Anterior cingulate cortex (tissue), 58 donors: ENCODE measurements at places on chromosomes 5 and 9.

DNA sequence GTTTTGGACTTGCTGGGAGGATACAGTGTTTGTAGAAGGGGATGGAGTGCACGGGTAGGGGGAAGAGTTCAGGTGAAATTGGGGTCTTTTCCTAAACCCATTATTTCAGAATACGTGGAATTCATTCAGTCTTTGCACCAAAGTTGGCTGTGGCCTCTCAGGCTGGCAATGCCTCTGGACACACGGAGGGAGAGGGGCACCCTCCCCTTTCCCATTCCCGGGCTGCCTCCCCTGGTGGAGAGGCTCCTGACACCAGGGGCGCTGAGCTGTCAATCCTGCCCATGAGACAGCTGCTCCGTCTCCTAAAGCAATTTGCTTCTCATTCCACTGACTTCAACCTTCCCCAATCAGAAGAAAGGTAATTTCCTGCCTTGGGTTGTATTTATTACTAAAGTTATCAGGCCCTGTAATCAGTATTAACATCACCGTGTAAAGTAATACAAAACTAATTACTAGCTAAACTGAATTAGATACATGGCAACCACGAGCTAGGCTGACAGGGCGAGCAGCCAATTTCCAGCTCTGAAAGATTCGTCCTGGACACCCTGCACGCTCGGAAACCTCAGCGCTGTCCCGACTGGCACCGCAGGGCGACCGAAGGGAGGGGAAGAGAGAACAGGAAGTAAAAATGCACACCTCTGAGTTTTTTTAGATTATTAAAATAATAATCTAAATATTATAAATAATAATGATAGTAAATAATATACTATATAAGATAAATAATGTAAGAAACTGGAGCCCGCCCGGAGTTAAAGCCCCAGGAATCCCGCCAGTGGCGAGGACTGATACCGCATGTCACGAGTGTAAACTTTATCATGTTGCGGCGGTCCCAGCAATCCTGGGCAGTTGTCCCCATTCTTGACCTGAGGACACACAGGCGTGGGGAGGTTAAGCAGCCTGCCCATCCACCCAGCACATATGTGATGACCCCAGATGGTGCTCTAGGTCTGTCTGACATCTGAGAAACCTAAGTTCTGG is 6.9 kb upstream of the OLFM1 start:
- no peak for DNase-seq

DNA sequence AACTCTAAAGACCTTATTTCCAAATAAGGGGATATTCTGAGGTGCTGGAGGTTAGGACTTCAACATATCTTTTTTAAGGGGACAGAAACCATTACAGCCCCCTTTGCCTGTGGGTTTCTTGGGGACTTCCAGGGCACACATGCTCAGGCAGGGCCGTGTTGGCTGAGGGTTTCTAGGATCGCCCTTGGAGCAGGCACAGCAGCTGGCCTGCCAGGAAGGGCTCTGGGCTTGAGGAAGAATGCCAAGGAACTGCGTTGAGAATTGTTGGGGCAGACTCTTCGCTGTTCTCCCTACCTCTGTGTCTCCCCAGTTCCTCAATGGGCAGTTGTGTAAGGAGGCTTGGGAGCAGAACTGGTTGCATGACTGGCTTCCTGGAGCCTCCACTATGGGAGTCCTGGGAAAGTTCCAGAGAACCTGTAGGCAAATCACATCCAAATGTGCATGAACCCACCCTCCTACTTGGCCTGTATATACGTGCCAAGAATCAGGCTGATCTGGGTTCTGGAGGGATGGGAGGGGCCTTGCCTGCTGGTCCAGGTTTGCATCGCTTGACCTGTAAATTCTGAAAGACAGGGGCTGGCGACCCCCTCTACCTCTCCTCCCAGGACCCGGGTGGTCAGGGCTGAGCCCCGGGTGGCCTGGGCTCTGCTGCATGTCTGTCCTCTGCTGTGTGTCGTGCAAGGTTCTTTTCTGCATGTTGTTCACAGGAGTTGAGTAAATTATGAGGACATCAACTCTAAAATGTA is 65.5 kb downstream of the HSPA4 start:
- no peak for DNase-seq

GRCh38 chr9:97831843-97832636 is 21.0 kb upstream of the FOXE1 start:
- no peak for DNase-seq

GRCh38 chr9:129317179-129318011 is 139.3 kb upstream of the IER5L start:
- peak; percentile 62 for DNase-seq

- DNase-seq, result no peak
These were observed 102.3 kb downstream of the ATP10B start for GRCh38 chr5:160749682-160750081.

DNA sequence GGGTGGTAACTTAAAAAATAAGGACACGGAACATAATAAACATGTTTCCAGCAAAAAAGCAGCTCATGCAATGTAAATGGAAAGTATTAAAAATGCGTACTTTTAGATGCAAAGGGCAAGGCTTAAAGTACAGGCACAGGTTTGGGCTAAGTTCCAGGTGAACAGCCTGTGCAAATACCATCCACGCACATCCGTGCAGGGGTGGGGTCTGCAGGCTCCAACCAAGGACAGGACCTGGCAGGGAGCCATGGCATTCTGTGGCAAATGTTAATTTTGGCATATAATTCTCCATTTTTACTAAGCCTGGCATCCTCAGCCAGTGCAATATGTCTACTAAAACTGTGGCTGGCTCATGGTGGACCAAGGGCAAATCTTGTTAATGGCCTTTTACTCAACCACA is 365.8 kb upstream of the DAP start:
- no peak for DNase-seq

GRCh38 chr5:67032921-67033664 is 163.5 kb downstream of the CD180 start:
- no peak for DNase-seq

DNA sequence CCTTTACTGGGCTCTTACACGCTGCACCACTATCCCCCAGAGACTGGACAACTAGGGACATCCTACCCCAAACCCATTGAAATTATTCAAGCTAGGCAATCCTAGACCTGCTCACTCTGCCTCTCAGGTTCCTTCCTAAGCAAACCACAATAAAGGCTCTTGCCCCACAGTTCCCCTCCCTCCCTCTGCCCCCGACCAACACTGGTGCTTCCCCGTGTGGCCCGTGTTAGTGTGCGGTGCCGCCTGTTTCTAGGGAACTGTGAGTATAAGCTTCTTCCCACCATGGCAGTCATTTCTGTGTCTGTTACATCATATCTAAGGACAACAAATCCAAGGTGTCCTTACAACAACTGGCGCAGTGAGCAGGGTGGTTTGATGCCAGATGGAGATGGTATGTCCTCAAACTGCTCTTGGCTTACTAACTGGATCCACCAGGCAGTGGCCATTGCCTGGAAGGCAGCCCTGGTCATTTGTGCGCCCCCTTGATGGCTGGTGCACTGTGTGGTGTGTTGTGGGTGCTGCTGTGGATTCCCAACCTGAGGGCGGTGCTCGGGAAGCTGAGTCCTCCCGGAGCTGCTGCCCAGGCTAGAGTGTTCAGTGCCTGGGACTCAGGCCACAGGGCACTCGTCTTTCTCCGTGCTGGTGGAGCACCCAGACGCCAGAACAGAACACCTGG is 8.4 kb upstream of the MXD3 start:
- no peak for DNase-seq

- no peak for DNase-seq
These were observed 42.5 kb downstream of the GTF3C4 start for GRCh38 chr9:132712753-132713152.
